Mammary microvascular endothelial cell (primary cell): ENCODE measurements at places on chromosomes 2 and 18. TPM values are rescaled to one million over a fixed set of nuclear protein-coding genes. Genes with fewer than 3 reads are reported as not detected.

The UGT1A5 gene
- not detected in 2 replicates for total RNA-seq

The NTSR2 gene
- total RNA-seq = not detected in 2 replicates

The LYPD6B gene
- total RNA-seq = not detected in 2 replicates

The POU3F3 gene
- not detected in 2 replicates for total RNA-seq

The MROH2A gene
- not detected in 2 replicates for total RNA-seq

The CNRIP1 gene
- total RNA-seq = 69.2 and 78.7 TPM in 2 replicates

The VIL1 gene
- total RNA-seq = not detected in 2 replicates

The SERPINB13 gene
- not detected in 2 replicates for total RNA-seq

The ANKRD30B gene
- not detected in 2 replicates for total RNA-seq

The FKBP1B gene
- total RNA-seq = 15.6 and 21.6 TPM in 2 replicates

The CD207 gene
- total RNA-seq = not detected in 2 replicates

The KYNU gene
- 2.6 and 7.9 TPM in 2 replicates for total RNA-seq

The VWA3B gene
- not detected in 2 replicates for total RNA-seq
